ENCODE measurements at places on chromosomes 7 and 10.

DNA sequence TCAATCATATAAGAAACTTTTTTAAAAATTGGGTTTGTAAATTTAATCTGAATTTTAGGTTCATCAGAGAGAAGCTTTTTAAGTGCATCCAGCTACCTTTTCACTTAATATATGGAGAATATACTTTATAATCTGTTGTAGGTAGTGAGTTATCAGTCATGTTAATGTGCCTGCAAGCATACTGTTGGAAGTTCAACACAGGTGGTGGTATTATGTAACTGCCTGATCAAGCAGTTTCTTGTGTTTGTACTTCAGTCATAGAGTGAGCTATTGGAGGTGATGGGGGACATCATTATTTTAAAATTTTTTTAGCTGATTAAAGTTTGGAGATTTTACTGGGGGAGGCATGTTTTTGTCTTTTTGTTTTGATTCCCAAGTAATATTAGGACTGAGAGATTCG lies 2.5 kb downstream of the TNKS2 start:
- H3K36me3 ChIP-seq: peaks cover 8% of the 10 kb centered on the region
- H3K27me3 ChIP-seq: no peaks in the 10 kb centered on the region
- H3K4me3 ChIP-seq: peak overlapping the region; percentile 76
- peaks cover 34% of the 10 kb centered on the region for H3K4me1 ChIP-seq
- no peak overlapping the region for H3K27ac ChIP-seq
- no peak for DNase-seq

DNA sequence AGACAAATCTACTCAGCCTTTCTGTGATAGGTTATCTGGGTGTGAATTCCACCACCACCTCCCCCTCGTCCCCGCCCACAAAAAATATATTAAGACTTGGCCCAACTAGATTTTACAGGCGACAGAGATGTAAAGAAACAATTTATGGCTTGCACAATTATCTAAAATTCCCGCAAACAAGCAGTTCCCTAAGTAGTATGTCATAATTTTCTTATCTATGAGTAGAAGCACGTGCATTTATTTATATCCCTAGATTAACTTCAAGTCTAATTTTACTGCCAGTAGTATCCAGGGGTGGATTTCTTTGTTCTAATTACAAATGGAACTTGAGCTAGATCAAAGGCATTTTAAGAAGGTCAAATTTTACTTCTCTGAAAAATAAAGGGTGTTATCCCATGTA lies 1.7 kb downstream of the TSPAN12 start:
- no peaks in the 10 kb centered on the region for H3K36me3 ChIP-seq
- H3K4me1 ChIP-seq: peaks cover 11% of the 10 kb centered on the region
- H3K27ac ChIP-seq: no peak overlapping the region
- peaks cover 6% of the 10 kb centered on the region for H3K27me3 ChIP-seq
- no peak for DNase-seq
- H3K4me3 ChIP-seq: peak overlapping the region; percentile 86

GRCh38 chr7:39621261-39621660 lies 2.1 kb upstream of the RALA start:
- no peaks in the 10 kb centered on the region for H3K36me3 ChIP-seq
- H3K27ac ChIP-seq: no peak overlapping the region
- peaks cover 25% of the 10 kb centered on the region for H3K4me1 ChIP-seq
- H3K4me3 ChIP-seq: no peak overlapping the region
- no peaks in the 10 kb centered on the region for H3K27me3 ChIP-seq

- H3K27me3 ChIP-seq: no peaks in the 10 kb centered on the region
- H3K36me3 ChIP-seq: no peaks in the 10 kb centered on the region
- H3K4me3 ChIP-seq: no peak overlapping the region
- no peak overlapping the region for H3K27ac ChIP-seq
Observed at GRCh38 chr7:75691793-75692543, 46.8 kb downstream of the HIP1 start.

GRCh38 chr10:95445223-95445836 lies 115.8 kb downstream of the SORBS1 start:
- no peaks in the 10 kb centered on the region for H3K4me1 ChIP-seq
- no peaks in the 10 kb centered on the region for H3K36me3 ChIP-seq
- H3K4me3 ChIP-seq: no peak overlapping the region
- no peak overlapping the region for H3K27ac ChIP-seq
- H3K27me3 ChIP-seq: no peaks in the 10 kb centered on the region

DNA sequence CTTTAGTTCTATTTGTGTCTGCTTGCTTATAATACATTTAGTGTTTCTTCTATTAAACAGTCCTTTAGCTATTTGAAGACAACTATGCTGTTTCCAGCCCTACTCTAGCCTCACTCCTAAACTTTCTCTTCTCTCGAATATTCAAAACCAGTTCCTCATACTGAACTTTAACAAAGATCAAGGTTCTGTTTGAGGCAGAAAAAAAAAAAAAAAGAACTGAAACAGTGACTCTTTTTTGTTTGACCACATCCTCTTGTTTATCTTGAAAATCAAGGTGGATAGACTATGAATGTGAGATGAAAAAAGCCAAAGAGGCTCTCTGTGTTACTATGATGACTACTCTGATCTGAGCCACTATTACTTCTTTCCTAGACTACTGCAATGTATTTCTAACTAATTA lies 154.3 kb downstream of the ZNF365 start:
- no peak for DNase-seq
- no peaks in the 10 kb centered on the region for H3K4me1 ChIP-seq
- no peak overlapping the region for H3K4me3 ChIP-seq
- no peak overlapping the region for H3K27ac ChIP-seq

- H3K4me3 ChIP-seq: no peak overlapping the region
- DNase-seq: no peak
- no peaks in the 10 kb centered on the region for H3K4me1 ChIP-seq
- no peak overlapping the region for H3K27ac ChIP-seq
Observed at GRCh38 chr10:77820349-77820748, 106.2 kb downstream of the DLG5 start.

- no peaks in the 10 kb centered on the region for H3K36me3 ChIP-seq
- peak; percentile 65 for DNase-seq
- H3K27me3 ChIP-seq: no peaks in the 10 kb centered on the region
- H3K4me3 ChIP-seq: no peak overlapping the region
- peaks cover 35% of the 10 kb centered on the region for H3K4me1 ChIP-seq
Observed at GRCh38 chr10:121450247-121450646, 148.0 kb downstream of the FGFR2 start.

- DNase-seq: no peak
- H3K27me3 ChIP-seq: no peaks in the 10 kb centered on the region
- peaks cover 7% of the 10 kb centered on the region for H3K4me1 ChIP-seq
- H3K27ac ChIP-seq: no peak overlapping the region
- H3K4me3 ChIP-seq: no peak overlapping the region
Observed at GRCh38 chr7:151094675-151095074, 8.4 kb downstream of the AGAP3 start.

DNA sequence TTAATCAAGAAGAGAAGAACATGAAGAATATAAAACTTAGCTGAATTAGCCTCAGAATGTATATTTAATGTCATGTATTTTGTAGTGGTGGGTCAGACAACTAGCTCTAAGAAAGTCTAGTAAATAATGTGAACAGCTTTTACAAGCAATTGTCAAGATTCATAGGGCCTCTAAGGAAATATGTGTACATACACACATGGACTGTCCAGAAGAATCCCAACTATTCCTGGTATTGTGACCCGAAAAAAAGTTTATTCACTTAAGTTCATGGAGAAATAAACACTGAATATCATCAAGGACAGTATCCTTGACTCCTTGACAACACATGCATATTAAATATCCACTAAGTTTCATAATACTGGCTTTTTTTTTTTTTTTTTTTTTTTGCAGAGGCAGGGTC lies 11.4 kb upstream of the TWIST1 start:
- DNase-seq: no peak
- H3K4me3 ChIP-seq: no peak overlapping the region
- no peak overlapping the region for H3K27ac ChIP-seq
- H3K36me3 ChIP-seq: no peaks in the 10 kb centered on the region
- peaks cover 86% of the 10 kb centered on the region for H3K27me3 ChIP-seq

DNA sequence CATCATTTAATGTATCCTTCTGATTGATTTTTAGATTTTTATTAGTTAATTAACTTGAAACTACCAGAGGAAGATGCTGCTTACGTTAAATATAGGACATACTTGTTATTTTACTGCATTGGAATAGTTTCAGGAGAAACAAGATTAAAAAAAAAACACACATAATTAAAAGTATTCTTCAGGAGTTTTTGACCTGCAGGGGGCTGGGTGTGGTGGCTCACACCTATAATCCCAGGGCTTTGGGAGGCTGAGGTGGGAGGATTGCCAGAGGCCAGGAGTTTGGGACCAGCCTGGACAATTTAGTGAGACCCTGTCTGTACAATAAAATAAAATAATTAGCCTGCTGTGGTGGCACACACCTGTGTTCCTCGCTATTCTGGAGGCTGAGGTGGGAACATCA lies 10.7 kb downstream of the CBLL1 start:
- DNase-seq: no peak
- H3K36me3 ChIP-seq: peaks cover 26% of the 10 kb centered on the region
- H3K4me1 ChIP-seq: no peaks in the 10 kb centered on the region
- H3K27ac ChIP-seq: no peak overlapping the region
- H3K4me3 ChIP-seq: no peak overlapping the region
- no peaks in the 10 kb centered on the region for H3K27me3 ChIP-seq
